ENCODE measurements at places on chromosomes 12 and 14.
A peak's percentile ranks its signal among the peaks of the same experiment; 100 is the strongest.

DNA sequence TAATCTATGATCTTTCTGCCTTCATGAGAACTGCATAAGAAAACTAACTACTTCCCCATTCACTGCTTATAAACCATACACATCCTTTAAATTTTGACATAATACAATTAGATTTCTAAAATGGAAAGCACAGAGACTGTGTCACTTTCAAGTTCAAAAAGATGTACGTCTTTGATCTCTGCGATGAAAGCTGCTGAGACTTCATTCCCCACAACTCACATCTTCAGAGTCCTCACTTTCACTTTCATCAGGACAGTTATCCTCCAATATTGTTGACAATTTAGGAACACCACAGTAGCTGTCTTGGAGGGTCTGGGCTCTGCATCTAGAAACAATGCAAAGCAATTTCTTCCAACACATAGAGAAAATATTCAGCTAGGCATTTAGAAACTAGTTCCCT is 47.9 kb upstream of the KCNC2 start:
- DNase-seq = no peak

- DNase-seq = no peak
Observed at GRCh38 chr12:3677609-3678008, 75.3 kb downstream of the CRACR2A start.

GRCh38 chr14:100240668-100241032 is 1.7 kb downstream of the YY1 start:
- no peak for DNase-seq

- DNase-seq = no peak
Observed at GRCh38 chr14:78446807-78447206, 276.6 kb downstream of the NRXN3 start.

- no peak for DNase-seq
Observed at GRCh38 chr14:97703006-97703760, 906.0 kb downstream of the VRK1 start.

- DNase-seq = no peak
Observed at GRCh38 chr12:89343127-89343526, 9.2 kb downstream of the DUSP6 start.

DNA sequence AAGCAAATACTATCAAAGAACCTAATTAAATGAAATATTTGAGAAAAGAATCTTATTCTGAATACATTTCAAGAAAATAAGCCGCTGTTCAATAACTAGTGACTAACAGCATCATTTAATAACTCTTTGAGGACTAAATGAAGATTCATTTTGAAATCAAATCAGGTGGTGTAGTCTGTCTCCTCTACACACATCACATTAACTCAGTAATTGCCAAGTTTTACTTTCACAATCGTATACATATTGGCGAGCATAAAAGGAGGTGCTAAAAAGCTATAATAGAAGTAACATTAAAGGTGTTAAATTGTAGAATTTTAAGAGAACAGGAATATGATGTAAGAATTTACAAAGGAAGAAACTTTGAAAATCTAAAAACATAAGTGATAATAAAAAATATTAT is 185.1 kb downstream of the MDGA2 start:
- DNase-seq = no peak

DNA sequence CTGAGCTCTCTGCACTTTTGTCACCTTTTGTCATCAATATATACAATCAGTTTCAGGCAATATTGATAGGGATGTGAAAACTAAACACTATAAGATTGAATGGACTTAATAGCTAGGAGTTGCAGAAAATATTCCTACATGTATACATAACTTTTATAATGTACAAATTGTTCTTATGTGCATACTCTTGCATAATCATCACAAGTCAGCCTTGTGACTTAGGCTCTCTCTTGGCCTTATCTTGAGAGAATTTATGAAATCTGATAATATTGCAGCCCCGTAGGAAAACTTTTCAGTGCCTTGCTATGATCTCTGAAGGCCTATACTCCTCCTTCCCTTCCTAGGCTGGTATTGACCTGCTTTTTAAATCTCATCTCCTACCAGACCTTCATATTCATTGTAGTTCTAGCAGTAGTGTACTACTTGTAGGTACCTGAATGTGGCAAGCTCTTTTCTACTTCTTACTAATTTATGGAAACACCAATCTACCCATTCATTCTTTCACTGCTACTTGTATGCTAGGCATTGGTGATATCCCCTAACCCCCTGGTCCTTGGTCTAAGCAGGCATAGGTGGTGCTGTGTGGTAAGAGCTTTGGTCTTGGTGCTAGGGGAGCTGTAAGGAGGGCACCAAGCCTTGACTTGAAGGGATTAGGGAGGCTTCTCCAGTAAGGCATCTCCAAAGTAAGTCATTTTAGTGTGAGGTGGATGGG is 100.0 kb downstream of the PRKCH start:
- DNase-seq = no peak

GRCh38 chr14:49582113-49582977 is 3.8 kb downstream of the RPS29 start:
- DNase-seq = no peak

DNA sequence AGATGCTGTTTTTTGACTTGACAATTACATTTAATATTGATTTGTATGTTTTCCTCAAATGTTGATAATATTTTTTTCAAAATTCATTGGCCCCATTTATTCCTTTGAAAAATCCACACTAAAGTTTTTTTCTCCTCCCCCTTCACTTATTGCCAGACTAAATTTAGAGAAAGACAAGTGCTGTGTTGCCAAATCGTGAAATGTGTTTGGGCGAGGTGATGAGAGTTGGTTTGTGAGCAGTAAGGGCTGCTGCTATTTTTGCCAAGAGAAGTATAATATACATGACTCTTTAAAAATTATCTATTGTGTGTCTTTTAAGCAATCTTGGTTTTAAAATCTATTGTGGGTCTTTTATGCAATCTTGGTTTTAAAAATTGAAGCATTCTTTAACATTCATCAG is 188.9 kb downstream of the PPFIA2 start:
- DNase-seq = no peak

DNA sequence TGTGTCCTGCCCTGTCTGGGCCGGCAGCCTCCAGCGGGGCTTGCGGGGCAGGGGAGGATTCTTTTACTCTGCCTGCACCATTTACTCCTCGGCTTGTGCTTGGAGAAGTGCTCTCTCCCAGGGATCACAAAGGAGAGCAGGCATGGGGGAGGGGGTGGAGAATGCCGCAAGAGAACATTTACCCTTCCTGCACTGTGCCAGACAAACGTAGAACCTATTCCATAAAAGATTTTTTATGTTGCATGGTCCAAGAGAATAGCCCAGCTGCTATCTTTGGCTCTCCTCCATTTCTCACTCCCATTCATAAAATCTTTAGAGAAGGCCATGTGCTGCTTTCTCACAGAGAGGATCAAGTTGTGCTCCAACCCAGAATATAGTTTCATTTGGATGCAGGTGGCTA is 159.4 kb downstream of the SPTSSA start:
- DNase-seq = no peak

- DNase-seq = no peak
Observed at GRCh38 chr14:67186789-67187584, 2.3 kb upstream of the GARIN2 start.

DNA sequence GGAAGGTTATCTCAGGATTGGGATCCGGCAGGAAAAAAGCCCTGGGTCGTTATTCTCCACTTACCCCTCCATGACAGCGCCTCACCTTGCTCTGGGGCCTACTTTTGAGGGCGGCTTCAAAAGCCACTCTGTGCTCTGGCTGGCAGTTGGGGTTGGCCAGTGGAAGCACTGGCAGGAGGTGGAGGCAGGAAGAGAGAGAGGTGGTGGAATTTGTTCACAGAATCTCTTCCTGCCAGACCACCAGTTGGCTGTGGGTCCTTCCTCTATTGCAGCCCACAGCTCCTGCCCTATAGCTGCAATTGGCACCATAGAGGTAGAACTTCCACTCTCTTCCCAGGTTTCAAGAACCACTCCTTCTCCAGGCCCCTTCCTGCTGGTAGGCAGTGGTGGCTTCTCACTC is 32.7 kb upstream of the SDR39U1 start:
- DNase-seq = no peak

- DNase-seq = no peak
Observed at GRCh38 chr12:42565633-42566032, 23.9 kb downstream of the PRICKLE1 start.

GRCh38 chr12:51846911-51847642 is 1.4 kb downstream of the FIGNL2 start:
- no peak for DNase-seq

GRCh38 chr12:105479710-105480109 is 149.2 kb downstream of the C12orf75 start:
- DNase-seq = no peak

DNA sequence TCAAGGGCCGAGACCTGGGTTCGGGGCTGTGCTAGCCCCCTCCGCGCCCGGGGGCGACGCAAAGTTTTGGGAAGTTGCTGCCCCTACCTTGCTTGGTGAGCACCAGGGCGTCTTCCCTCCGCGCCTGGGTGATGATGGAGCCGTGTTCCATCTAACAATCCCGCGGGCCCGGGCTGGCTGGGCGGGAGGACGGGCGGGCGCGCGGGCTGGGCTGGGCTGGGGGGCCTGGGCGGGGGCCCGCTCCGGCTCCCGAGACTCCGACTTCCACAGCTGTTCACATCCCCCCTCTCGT is 298 bp downstream of the CTDSP2 start:
- DNase-seq = no peak

- DNase-seq = no peak
Observed at GRCh38 chr12:56838621-56839488, 75.7 kb downstream of the HSD17B6 start.

DNA sequence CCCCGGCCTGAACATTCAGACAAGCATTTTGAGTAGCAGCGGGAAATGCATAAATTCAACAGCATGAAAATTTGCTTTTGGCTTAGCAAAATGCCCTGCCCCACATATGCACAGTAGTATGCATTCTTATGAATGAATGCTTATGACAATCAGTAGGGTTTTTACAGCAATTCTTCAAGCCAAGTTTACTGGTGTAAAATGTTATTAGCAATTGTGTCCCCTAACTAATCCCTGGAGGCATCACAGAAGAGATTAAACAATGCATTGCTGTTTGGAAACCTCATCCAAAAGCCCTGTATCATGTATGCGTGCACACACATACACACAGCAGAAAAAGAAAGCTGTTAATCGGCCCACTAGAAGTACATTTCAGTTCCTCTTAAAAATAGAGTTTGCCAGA is 406.5 kb downstream of the LRIG3 start:
- DNase-seq = no peak

GRCh38 chr12:132986885-132987225 is 688 bp downstream of the ZNF26 start:
- DNase-seq = no peak

GRCh38 chr12:10392394-10392930 is 2.6 kb upstream of the KLRK1 start:
- DNase-seq = no peak

DNA sequence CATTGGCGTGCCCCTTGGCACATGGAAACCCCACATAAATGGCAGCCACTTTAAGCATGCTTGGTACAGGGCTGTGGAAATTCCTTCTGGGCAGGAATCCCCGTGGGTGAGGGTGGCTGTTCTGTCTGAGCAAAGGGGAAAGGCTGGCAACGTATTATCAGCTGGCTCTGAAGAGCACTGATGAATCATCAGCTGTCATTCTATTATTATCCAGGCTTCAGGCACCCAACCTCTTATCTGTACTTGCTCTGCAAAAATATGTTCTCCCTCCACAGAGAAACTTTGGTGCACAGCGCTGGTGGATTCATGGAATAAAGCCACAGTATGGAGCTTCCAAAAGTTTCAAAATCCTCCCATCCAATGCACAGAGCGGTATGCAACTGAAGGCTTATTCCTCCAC is 167.1 kb downstream of the TBX5 start:
- DNase-seq = no peak

DNA sequence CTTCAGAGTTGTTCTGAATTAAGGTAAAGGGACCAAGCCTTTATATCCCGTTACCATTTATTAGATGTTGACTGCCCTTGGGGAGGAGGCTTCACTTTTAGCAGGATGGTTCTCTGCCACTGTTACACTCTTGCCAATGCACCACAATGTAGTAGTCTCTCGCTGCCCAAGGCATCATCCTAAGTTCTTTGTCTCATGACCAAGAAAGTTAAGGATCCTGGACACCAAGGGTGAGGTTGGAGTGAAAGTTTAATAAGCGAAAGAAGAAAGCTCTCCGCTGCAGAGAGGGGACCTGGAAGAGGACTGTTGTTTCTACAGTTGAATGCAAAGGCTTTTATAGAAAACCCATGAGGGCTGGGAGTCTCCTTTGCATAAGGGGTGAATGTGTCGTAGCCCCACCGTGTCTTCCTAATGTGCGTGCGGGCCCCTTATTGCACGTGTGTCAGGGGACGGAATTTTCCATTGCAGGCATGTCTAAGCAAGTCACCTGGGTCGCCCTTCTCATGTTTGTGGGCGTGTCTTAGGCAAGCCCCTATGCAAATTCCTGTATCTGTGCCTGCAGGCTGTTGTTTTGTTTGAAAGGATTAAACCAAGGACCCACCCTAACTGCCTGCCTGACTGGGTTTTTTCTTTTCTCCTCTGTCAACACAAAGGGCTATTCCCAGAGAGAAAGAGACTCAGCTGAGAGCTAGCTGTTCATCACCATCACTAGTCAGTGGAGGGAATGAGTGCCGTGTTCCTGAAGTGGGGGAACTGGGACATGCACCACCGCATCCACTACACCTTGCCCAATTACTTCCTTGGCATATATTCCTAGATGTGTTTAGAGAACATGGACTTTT is 17.6 kb upstream of the RNASE1 start:
- DNase-seq = no peak

- no peak for DNase-seq
Observed at GRCh38 chr14:74655599-74656395, 43.8 kb upstream of the LTBP2 start.

GRCh38 chr12:51904951-51905470 is 2.3 kb upstream of the ACVRL1 start:
- DNase-seq = no peak

DNA sequence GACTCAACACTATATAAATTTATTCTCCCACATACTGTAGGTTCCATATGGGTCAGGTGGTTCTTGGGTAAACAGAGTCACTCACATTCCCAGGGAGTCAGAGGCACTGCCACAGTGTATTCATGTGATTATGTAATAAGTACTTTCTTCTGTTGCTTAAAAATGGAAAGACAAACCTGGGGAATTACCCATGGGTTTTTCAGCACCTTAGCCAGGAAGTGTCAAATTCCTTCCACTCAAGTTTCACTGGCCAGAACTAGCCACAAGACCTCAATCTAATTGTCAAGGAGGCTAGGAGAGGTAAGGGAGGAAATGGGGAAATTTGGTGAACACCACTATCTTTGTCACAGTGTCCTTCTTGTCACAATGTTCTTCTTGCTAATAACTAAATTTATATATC is 333.2 kb upstream of the MDGA2 start:
- no peak for DNase-seq

- no peak for DNase-seq
Observed at GRCh38 chr12:89468648-89469326, 55.8 kb downstream of the GALNT4 start.

DNA sequence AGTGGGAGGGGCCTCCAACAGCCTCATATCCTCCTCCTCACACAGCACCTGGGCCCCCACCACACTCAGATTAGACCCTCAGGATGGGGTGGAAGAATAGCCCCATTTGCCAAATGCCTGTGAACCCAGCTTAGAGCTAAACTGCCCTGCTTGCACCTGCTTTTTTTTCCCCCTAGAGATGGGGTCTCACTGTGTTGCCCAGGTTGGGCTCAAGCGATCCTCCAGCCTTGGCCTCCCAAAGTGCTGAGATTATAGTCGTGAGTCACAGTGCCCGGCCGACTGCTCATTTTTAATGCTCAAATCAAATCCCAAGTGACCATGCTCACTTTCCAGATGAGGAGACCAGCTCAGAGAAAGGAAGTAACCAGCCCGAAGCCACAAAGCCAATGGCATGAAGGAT is 27.1 kb downstream of the TESC start:
- DNase-seq = no peak

GRCh38 chr12:53052419-53053217 is 2.8 kb downstream of the TNS2 start:
- peak; percentile 95 for DNase-seq

Measured in vagina (tissue), 2 donors.